NAMALWA (cell line): ENCODE measurements at places on chromosomes 4 and X.

GRCh38 chr4:153573881-153574802, 108.0 kb downstream of the TMEM131L start:
- DNase-seq, result peak; percentile 75

DNA sequence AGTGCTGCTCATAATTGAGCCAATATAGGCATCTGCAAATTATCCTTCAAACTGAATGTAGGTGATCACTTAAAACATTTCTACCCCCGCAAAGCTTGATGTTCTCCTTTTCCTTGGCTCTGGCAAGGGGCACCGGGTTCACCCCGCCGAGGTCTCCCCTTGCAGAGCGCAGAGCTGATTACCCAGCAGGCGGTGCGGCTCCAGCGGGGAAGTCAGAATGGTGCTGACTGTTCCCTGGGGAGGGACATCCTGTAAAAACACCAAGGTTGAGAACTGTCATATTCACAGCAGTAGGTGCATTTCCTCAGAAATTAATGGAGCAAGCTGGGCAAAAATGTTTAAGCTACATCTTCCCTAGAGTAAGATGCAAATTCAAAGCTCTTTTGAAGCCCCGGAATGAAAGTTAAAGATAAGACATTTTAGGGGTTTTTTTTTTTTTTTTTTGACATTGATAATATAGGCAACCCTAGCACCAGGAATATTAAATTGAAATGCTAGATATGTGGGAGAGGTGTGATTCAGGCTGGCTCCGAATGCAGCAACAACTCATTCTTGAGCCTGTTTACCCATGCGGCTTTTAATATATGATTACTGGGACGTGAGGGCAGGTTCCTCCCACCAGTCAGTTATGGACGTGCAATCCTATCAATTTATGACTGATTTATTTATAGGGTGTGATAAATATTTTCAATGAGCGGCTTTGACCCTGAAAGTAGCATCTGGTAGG, 767.3 kb upstream of the TENM3 start:
- DNase-seq, result no peak

- peak; percentile 80 for DNase-seq
These were observed 47.9 kb upstream of the RPA4 start for GRCh38 chrX:96835660-96836289.

DNA sequence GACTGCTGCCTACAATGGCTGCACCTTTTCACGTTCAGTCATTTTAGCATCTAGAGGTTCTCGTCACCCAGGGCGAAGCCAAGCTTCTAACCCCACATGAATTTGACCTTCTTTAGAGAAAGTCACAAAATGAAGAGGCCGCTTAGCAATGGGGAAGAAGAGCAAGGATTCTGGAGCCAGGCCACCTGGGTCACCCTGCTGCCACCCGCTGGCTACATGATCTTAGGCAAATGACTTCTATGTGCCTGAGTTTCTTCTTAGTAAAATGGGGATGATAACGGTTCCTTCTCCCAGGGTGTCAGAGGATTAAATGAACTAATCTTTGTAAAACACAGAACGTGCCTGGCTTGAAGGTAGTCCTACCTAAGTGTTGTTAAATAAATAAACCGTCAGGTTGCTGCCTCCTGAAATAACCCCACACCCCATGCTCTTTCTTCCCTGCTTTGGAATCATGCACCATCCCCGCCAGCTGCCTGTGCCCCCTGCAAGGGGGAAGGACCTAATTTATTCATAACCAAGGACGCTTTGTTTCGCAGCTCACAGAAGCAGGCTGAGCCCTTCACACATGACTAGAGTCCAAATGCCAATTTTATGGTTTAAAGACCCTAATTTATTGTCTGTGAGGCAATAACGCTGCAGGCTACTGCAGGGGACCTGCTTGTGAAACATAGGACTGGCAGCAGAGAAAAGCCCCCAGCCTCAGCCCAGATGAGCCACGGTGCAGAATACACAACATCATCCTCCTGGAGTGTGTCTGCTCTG, 28.6 kb upstream of the NSG1 start:
- no peak for DNase-seq

DNA sequence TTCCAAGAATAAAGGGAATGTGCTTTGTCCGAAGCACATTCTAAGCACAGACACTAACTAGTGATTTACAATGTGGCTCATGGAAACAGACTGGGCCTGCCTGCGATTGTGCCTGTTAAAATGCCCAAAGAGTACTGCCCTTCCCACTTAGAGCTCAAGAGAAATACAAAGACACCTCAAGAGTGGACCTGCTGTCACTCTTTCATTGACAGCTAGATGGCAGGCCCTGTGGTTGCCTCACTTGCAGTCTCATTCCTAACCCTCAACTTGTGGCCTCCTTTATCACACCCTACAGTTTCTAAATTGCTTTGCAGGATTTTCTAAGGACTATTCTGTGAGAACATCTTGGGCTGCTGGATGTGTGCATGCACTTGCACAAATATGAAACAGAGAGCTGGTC, 331.0 kb upstream of the EMCN start:
- DNase-seq, result peak; percentile 48

GRCh38 chrX:149527705-149528104, 13.1 kb upstream of the EOLA1 start:
- peak; percentile 71 for DNase-seq

GRCh38 chrX:130799393-130799792, 103.6 kb downstream of the ENOX2 start:
- no peak for DNase-seq

DNA sequence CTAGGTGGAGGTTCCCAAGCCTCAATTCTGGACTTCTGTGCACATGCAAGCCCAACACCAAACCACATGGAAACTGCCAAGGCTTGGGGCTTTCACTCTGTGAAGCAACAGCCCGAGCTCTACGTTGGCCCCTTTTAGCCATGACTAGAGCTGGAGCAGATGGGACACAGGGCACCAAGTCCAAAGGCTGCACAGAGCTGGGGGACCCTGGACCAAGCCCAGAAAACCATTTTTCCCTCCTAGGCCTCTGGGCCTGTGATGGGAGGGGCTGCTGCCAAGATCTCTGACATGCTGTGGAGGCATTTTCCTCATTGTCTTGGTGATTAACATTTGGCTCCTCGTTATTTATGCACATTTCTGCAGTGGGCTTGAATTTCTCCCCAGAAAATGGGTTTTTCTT, 258.7 kb upstream of the ACTRT1 start:
- DNase-seq, result no peak

DNA sequence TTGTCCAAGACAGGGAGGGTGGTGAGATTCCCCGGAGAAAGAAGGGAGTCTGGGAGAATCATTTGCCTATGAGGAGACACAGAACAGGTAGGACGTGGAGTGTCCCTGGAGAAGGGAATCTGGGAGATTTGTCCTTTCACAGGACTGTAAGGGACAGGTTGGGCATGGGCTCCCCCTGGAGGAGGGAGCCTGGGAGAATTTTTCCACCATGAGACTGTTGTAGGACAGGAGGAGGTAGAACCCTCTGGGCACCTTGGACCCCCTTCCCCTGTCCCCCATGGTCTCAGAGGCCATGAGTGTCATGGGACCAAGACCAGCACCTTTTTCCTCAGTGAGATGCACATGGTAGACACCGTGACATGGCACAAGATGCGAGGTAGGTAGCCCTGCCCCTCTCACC, 2.8 kb downstream of the PORCN start:
- no peak for DNase-seq

DNA sequence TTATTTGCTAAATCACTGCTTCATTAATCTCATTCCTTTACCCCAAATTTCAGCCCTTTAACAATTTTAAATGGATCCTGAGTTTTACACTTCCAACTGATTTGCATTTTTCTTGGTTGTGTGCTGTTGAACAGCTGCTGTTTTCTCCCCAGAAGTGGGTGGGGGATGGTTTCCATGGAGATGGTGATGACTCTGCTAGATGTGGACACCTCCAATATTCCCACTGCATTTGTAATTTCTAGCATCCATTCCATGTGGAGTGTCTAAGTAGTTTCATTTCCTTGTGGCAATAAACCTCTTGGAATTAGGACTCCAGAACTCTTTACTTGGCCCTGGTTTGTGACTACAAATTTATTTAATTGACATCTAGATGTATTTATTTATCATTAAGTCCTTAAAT, 330.4 kb downstream of the GBA3 start:
- DNase-seq, result no peak

- DNase-seq, result no peak
These were observed 293.2 kb upstream of the EMCN start for GRCh38 chr4:100811046-100811445.

GRCh38 chr4:120773641-120774040, 148.9 kb downstream of the PRDM5 start:
- no peak for DNase-seq

DNA sequence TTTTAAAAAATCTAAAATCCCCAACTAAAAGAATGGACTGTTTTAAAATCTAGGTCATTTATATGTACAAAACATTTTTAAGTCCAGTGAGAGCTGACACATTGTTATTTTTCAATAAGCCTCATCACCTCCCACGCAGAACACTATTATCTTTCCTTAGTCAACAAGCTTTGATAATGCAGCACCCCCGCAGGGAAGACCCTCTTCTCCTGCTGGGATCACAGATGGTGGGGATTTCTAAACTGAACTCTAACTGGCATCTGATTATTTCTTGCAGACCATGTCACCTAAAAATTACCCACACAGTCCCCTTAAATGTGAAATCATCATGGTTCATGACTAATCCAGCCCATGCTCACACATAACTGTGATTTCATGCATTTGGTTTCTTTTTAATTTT, 11.6 kb downstream of the SYTL4 start:
- DNase-seq, result no peak

DNA sequence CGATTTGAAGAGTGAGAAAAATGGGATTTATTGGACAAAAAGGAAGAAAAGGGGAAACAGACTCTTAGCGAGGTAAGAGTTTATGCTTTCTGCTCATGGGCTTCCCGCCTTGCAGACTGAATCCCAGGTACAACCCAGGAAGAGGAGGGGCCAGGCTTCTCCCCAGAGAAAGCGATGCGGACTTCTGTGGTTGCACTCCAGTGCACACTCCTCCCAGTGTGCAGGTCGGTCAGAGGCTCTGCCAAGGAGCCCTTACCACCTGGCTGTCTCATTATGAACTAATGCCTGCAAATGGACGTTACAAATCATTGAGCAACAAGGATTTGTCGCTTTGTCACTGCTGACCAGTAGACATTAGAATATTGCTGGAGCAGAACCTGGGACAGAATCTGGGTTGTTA, 39.9 kb upstream of the GLRA2 start:
- DNase-seq, result no peak

DNA sequence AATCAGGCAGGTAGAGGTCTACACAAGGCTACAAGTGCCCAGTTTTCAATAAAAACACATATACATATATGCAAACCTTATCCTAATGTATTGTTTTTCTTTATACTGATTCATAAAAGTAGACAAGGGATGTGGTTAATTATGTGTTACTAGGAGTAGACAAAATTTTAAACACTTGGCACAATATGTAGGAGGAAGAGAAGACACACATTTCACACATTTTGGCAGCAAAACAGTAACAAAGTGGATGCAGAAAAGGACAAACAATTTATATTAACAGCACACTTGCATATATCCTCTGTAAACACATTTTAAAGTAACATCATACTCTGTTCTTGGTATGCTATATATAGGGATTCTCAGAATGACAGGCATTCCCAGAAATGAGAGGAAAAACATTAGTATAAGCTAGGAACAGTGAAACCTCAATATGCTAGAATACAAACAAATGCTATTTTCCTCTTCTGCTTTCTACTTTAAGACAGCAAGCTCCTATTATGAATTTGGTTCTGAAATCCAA, 63.8 kb downstream of the GPRIN3 start:
- DNase-seq, result no peak

DNA sequence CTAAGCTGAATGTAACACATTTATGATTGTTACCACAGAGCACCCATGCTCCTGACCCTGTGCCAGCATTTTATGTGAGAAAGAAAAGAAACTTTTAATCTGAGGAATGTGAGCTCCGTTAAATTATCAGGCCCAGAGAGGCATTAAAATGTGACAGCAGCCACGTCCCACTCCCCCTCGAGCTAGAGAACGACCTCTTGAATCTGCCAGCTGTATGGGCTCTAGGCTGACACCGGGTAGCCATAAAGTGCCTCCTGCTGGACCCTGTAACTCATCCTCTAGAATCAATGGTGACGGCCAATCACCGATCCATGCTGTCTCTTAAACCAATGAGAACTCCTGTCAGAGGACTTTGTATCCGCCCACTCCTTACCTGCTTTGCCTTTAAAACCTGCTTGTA, 110.2 kb upstream of the ADRA2C start:
- DNase-seq, result no peak

DNA sequence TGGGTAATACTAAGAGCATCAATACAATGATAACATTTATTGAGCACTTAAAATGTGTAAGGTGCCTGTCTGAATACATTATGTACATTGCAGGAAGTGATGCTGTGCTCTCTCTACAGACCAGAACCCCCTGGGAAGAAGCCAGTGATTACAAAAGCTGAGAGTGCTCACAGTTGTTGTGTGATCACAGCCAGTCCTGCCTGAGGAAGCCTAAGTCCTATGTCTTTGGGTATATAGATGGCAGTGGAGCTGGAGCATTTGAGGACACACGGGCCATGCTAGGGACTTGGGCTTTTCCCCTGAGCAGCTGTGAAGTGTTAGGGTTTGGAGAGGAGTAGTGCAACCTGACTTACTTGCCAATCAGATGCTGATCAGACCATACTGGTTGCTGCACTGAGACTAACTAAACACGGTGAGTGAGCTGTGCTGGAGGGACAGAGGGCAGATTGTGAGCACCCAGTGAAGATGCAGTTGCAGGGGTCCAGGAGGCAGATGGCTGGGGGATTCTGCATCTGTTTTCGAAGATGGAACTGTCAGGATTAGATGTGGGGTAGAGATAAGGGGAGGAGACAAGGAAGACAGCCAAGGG, 60.8 kb upstream of the TBC1D14 start:
- DNase-seq, result no peak
